GM13977 (cell line): ENCODE measurements at places on chromosomes 5 and 9.

GRCh38 chr5:151058891-151059489, 21.8 kb downstream of the TNIP1 start:
- no peak for DNase-seq

- no peak for DNase-seq
These were observed 551.1 kb downstream of the CAAP1 start for GRCh38 chr9:26341545-26341944.

GRCh38 chr5:173954671-173955521, 34.1 kb upstream of the C5orf47 start:
- DNase-seq, result no peak

DNA sequence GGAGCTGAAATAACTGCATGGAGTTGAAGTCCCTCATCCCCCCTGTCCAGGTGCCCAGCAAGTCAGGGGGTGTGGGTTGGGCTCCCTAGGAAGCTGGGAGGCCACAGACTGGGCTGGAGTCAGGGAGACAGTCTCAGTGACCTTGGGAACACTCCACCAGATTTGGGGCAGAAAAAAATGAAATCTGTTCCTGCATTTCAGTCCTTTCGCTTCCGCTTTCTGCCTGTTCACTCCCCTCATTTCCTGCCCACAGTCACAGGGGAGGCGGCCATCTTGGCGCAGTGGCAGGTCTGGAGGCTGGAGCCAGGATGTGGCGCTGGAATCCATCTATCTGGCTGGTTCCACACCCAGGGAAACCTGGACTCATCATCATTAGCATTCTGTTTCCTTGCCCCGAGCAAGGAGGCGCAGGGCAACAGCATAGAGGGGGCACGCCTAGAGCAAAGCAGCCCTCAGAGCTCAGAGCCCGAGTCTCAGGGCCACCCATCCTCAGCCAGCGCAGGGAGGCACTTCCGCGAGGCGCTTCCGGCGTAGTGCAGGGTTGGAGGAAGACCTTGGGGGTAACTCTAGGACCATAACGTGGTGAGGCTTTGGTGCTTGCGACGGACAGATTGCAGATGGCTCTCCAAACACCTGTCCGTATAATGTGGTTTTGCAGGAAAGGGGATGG, 86.2 kb upstream of the HSPA9 start:
- DNase-seq, result no peak

GRCh38 chr9:126652140-126652582, 38.4 kb downstream of the LMX1B start:
- no peak for DNase-seq

GRCh38 chr5:16675806-16676205, 59.0 kb upstream of the RETREG1 start:
- no peak for DNase-seq

DNA sequence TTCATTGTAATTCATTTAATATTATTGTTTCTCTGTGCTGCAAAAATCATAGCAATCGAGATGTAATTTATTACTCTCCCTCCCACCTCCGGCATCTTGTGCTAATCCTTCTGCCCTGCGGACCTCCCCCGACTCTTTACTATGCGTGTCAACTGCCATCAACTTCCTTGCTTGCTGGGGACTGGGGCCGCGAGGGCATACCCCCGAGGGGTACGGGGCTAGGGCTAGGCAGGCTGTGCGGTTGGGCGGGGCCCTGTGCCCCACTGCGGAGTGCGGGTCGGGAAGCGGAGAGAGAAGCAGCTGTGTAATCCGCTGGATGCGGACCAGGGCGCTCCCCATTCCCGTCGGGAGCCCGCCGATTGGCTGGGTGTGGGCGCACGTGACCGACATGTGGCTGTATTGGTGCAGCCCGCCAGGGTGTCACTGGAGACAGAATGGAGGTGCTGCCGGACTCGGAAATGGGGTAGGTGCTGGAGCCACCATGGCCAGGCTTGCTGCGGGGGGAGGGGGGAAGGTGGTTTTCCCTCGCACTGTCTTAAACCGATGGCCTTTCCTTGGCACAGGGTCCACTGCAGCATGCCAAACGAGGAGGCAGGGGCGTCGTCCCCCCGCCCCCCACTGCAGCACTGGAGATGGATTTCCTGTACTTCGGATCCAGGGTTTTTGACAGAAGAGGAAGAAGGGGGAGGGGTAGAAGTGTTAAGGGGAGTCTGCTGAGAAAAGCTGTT, at the start of gene APC:
Gene APC (plus strand): TSS at position 423 of the 728 bp plus-strand sequence. CDS start 17,006 bp downstream, outside the sequence.
- DNase-seq, result peak; percentile 82

GRCh38 chr9:6842584-6842947, 84.8 kb downstream of the KDM4C start:
- DNase-seq, result no peak

DNA sequence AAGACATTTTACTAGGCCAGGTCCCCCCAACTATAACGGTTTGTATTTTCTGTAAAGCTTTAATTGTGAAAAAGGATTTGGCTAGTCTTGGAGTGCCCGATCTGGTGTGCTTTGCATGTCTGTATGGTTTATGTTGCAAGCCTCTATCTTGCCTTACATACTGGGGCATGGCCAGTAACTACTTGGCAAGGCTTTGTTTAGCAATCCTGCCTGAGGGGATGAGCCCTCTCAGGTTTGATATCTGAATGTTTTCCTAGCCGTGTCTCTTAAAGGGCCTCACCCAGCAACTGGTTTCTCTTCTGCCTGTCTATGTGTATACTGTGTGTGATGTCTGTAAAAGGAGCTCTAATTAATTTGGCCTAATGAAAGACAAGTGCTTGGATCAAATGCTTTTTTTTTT, 61.3 kb upstream of the SPINK5 start:
- DNase-seq, result no peak

DNA sequence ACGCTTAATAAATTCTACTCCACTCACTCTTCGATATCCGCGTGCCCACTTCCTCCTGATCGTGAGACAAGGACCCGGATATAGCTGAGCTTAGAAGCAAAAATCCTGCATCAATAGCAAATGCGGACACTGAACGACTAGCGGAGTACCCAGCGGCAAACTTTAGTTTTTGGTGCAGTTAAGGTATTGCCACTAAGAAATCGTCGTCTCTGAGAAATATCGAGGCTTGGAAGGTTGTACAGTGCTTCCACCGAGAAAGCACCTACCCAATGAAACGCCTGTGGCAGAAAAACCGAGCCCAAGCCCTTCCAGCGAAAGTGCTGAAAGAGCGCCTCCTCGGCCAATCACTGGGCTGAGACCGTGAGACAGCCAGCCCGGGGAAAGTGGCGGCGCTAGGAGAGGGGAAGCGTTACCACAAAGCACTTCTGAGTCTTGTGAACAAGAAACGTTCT, 32.2 kb downstream of the ANXA2R start:
- DNase-seq, result peak; percentile 73

- no peak for DNase-seq
These were observed 168.8 kb downstream of the GAPVD1 start for GRCh38 chr9:125430161-125431011.

DNA sequence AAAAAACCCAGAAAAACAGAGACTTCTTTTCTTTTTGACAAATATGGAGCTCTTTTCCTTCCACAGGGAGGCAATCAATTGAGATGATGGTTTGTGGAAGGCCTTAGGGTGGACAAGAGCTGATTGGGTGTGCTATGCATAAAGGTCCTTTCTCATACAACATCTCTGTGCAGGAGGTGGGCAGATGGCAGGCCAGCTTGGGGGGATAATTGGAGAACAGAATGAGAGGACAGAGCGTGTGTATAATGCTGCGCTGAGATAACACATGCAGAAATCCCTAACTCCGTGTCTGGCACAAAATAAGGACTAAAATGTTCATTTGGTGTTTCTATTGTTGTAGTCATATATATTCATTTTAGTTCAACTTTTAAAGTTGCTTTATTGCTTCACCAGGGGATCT, 159.0 kb upstream of the MEF2C start:
- no peak for DNase-seq

- no peak for DNase-seq
These were observed 8.5 kb downstream of the RNF44 start for GRCh38 chr5:176528761-176529115.

DNA sequence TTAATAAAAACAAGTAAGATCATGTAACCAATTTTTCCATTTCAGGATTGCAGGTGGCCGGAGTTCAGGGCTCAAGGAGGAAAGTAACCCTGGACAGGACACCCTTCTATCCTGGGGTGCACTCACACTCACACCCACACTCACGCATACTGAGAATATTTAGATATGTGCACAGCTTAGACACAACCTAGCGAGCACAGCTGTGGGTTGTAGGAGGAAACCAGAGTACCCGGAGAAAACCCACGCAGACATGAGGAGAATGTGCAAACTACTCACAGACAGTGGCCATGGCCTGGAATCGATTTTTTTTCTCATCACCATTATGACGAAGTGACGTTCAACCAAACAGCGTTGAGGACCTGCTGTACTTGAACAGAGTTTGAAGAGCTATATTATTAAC, 4.5 kb upstream of the EFNA5 start:
- DNase-seq, result no peak

- no peak for DNase-seq
These were observed 236.6 kb downstream of the DEPDC1B start for GRCh38 chr5:60463179-60463868.

- DNase-seq, result no peak
These were observed 8.1 kb upstream of the MARCOL start for GRCh38 chr5:148230240-148230639.

GRCh38 chr5:144370273-144370672, 199.6 kb downstream of the KCTD16 start:
- DNase-seq, result no peak

GRCh38 chr9:87280421-87280820, 217.2 kb upstream of the DAPK1 start:
- no peak for DNase-seq

DNA sequence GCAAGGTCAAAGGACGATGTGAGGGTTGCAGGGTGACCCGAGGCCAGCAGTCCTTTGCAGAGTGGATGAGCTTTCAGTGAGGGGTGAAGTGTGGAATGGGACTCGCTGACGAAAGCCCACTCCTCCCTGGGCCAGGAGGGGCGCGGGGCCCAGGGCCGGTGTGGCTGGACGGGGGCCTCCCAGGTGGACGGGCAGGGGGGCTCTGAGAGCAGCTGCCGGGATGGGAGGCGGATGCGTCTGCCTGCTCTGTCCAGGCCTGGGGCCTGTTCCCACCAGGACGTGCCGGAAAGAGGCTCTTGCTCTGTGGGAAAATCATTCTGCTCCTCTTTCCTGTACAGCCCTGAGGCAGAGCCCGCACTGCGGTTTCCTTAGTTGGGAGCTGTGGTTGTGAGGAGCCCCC, 24.3 kb downstream of the IRX4 start:
- no peak for DNase-seq

GRCh38 chr5:142800776-142801494, 30.8 kb downstream of the ARHGAP26 start:
- no peak for DNase-seq

DNA sequence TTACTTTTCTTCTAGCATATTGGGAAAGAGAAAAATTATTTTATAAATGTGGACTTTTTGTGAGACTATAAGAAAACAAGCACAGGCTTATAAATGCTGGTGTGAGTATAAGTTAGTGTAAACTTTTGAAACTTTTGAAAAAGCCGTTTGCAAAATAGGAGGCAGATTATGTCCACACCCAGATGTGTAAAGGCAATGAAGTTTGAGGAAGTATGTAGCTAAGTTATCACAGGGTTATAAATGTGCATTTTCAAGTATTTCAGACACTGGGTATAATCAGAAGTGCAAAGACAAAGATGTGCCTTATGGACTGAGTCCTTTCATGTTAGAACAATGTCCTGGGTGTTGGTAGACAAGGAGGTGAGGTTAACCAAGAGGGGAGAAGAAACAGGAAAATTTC, 85.5 kb downstream of the ANXA1 start:
- DNase-seq, result no peak

DNA sequence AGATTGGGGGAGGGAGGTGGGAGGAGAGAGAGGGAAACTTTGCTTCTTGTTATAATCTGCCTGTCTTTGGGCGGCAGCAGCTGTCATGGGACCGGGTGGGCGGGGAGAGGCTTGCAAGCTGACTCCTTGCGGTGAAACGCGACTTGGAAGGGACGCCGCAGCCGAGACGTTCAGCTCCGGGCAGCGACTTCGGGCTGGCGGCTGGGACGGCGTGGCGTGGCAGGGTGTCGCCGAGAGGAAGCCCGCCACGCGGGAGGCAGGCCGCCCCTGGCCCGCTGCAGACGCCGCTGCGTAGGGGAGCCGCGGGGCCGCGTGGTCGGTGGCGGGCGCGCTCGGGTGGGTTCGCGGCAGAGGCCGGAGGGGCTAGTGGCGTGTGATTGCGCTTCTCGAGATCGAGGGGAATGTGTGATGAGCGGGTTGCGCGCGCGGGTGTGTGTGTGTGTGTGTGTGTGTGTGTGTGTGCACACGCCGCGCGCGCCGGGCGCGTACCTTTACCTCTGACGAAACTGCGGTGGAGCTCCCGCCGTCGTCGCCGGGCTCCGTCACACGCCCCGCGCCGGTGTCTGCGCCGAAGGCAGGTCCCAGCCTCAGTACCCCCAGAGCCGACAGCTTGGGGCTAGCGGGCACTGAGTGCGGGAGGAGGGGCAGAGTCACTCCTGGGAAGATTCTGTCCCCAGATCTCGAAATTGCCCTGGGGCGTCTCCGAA, 1.7 kb downstream of the PPARGC1B start:
- peak; percentile 92 for DNase-seq

GRCh38 chr5:78562714-78563330, 85.8 kb downstream of the LHFPL2 start:
- no peak for DNase-seq
